Stimulated activated CD8-positive, alpha-beta memory T cell treated with anti-CD3 and anti-CD28 coated beads, Interleukin-4, amount 100 ng/mL, for 24 hours (primary cell): ENCODE measurements at places on chromosomes 1 and 21.

- DNase-seq = no peak
Observed at GRCh38 chr1:233432916-233433315, 105.4 kb downstream of the MAP3K21 start.

GRCh38 chr1:43706598-43707189 lies 642 bp upstream of the ST3GAL3 start:
- DNase-seq = no peak

- no peak for DNase-seq
Observed at GRCh38 chr1:151898519-151898991, 10.8 kb downstream of the THEM4 start.

GRCh38 chr1:112144733-112145426 lies 155.4 kb upstream of the KCND3 start:
- no peak for DNase-seq

DNA sequence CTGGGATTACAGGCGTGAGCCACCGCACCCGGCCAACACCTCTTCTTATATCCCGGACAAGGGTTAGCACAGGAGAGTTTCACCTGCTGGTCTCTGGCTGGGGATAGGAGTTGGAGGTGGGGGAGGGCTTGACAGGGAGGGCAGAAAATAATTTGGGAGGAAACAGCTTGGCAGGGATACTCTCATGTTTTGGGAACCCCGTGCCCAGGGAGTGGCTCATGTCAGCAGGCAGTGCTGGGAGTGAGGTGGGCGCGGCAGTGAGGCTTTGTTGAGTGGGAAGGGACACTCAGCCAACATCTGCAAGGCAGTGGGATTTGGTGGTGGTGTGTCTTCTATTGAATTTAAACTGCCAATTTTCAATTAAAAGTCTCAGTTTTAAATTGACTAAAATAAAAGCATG lies 1.1 kb upstream of the THEM5 start:
- DNase-seq = no peak

- DNase-seq = no peak
Observed at GRCh38 chr1:226986496-226987178, 46.5 kb downstream of the COQ8A start.

DNA sequence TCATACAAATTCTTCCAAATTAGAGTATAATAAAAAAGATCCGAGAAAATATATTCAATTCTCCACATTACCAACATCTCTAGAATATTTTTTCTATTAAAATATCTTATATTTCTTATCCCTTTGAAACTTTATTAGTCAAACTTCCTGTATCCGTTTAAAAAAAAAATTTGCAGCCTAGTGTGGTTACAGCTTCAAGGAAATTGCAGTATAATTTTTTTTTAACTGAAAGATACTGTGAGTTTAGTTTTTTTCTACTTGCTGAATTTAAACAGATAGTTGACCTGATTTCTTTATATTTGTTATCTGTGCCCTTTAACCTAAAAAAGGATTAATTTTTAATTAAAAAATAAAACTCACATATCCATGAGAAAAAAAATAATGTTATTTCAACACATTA lies 1.5 kb downstream of the RGS18 start:
- DNase-seq = no peak

DNA sequence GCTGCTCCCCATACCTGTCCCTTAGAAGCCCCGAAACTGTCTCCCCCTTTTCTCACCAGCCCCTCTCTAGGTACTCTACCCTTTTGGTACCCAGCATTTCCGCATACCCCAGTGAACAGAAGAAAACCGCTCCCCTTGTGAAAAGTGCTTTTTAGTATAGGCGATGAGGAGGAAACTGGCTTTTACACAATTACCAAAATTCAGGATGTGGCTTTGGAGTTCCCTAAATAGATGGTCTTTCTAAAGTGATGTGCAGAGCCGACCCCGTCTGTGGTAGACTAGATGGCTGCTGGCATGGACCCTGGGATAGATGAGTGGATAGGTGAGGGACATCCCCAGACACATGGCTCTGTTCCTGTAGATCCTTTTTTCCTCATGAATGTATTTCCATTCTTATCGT lies 2.6 kb upstream of the PER3 start:
- no peak for DNase-seq

GRCh38 chr1:42974767-42975437 lies 16.2 kb upstream of the SLC2A1 start:
- DNase-seq = no peak

DNA sequence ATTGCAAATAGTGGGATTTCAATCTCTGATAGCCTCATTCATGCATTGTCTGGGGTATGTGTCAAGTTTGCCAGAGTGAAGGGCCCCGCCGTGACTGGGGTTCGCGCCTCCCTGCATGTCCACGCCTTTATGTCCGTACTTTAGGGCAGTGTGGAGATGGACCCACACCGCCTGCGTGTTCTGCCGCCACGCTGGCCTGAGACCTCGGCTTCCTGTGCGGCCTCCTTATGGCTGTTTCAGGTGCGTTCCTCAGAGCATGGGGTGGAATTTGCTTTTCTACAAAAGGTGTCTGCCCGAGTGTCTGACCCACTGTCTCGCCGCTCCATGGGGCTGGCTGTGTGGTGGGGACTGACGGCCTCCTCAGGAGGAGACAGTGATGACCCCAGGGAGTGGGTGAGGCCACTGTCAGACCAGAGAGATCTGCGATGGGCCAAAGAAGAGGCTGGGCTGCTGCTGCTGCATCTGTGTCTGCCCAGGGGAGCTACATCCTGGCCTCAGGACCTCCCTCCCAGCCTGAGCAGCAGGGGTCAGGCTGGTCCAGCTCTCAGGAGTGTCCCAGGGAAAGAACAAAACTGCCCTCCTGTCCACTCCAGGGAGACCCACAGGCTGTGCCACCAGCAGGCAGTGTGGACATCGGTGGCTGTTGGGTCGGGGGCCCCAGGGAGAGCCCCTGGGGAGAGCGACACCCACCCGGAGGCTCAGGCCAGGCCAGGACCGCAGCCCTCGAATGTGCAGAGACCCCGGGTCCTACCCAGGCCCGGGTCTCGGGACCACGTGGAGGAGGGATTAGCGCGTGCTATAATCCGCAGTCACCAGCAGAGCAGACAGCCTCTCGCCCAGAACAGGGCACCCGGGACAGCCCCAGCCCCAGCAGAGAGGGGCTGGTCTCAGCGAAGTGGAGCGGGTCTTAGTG lies 9.8 kb upstream of the SLC19A1 start:
- no peak for DNase-seq

GRCh38 chr1:240499012-240499411 lies 112.9 kb downstream of the GREM2 start:
- DNase-seq = no peak

DNA sequence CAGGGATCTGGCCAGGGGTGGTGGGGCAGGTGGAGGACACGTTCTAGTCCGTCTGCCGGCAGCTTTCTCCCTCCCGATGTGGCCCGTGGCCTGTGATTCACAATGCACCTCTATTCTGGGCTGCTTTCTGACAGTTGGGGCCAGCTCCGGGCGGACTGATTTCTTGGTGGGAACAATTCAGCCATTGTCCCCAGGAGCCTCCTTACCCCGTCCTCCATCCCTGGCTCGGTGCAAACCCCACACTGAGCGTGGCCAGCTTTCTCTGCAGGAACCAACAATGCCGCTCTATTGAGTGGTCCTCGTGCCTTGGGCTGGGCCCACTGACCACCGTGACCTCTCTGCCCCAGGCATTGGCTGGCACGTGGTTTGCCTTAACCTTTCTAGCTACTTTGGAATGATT lies 29.7 kb downstream of the PADI2 start:
- DNase-seq = no peak

DNA sequence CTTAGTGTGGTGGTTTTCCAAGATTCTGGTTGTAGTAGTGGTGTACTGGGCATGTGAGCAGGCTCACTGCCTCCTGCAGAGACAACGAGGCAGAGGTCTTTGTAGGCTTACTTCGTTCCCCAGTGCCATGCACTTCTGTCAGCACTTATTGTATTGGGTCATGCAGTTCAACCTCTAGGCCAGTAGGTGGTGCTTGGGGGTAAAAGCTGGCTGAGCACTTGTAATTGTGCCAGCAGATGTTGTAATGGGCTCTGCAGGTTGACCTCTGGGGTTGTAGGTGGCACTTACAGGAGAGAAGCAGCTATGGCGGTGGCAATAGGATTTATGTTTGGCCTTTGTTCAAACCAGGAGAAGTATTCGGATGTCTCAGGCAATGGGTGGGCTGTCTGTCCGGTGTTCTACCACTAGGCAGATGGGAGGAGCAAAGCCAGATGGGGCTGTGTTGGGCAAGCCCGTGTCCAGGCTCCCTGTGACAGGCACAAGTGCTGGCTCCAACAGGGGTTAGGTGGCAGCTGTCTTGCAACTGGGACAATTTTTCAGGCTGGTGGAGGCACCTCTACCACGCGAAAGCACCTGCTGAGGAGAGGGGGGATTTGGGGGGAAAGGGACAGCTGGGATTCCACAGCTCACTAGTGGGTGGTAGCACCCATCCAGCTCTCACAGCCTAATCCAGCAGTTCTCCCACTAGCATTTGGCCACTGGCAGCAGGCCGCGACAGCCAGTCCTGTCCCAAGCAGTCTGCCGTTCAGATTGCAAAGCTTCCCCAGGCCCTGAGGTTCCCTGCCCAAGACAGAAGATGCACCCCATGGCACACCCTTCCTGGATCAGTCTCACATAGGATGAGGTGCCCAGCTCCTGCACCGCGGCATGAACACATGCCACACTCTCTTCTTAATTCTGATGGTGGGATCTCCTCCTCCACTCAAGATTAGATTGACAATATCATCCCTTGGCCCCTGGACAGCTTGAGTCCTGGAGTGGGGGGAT lies 274.5 kb downstream of the CTH start:
- peak; percentile 17 for DNase-seq

GRCh38 chr1:188166654-188167053 lies 1337.9 kb downstream of the PLA2G4A start:
- DNase-seq = no peak

GRCh38 chr21:33026878-33027400 lies 1.2 kb downstream of the OLIG2 start:
- no peak for DNase-seq

GRCh38 chr21:34077888-34078287 lies 4.5 kb downstream of the MRPS6 start:
- DNase-seq = no peak

- DNase-seq = no peak
Observed at GRCh38 chr1:46983830-46984586, 39.5 kb upstream of the CYP4X1 start.

GRCh38 chr1:58502519-58502918 lies 44.0 kb downstream of the OMA1 start:
- no peak for DNase-seq

DNA sequence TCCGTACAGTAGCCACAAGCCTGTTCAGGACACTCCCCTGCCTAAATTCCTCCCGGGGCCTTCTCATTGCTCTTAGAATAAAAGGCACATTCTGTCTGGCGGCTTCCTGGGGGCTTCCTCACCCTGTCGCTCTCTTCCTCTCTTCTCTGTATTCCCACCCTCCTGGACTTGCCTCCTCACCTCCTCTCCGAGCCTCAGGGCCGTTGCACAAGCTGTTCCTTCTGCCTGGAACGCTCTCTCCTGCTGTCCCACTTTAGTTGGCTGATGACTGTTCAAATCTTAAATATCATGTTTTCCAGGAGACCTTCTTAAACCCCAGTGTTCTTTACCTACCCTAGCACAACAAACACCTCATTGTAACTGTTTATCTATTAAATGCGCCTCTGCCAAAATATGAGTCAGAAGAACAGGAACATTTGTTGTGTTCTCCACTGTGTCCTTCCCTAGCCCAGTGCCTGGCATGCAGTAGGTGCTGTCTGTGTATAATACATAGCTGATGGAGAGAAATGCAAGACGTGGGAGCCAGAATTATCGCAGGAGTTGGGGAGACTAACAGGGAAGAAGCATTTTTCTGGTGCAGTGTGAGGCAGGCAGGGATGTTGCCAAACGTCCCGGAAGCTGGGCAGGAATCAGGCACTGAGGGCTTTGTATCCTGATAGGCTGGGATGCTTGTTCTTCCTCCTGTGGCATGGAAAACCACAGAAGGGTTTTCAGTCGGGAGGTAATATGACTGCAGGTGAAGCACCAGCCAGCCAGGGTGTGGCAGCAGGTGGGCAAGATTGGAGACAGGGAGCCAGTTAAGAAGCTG lies 24.1 kb upstream of the THRAP3 start:
- DNase-seq = no peak

DNA sequence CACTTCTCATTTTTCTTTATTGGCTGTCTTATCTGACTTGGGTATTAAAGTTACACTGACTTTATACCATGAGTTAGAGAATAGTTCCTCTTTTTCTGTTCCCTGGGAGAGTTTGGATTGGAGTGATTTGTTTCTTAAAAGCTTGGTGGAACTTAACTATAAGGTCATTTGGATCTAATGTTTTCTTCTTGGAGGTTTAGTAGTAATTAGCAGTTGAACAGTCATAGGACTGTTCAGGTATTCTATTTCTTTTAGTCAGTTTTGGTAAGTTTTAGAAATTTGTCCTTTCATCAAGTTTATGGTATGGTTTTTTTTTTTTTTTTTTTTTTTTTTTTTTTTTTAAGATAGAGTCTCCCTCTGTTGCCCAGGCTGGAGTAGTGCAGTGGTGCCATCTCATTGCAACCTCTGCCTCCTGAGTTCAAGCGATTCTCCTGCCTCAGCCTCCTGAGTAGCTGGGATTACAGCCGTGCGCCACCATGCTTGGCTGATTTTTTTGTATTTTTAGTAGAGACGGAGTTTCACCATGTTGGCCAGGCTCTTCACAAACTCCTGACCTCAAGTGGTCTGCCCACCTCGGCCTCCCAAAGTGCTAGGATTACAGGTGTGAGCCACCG lies 6.3 kb downstream of the TTC3 start:
- DNase-seq = no peak

GRCh38 chr1:107459204-107459904 lies 318.5 kb downstream of the NTNG1 start:
- no peak for DNase-seq

DNA sequence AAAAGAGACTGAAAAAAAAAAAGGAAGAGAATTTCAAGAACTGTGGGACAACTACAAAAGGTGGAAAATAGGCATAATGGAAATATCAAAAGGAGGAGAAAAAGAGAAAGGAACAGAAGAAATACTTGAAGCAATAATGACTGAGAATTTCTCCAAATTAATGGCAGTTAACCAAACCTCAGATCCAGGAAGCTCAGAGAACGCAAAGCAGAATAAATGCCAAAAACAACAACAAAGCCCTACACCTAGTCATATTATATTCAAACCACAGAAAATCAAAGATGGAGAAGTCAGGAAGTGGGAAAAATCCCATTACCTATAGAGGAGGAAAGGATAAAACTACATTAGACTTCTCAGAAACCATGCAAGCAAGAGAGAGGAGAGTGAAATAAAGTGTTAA lies 20.7 kb upstream of the AHCYL1 start:
- DNase-seq = no peak
